Putamen (tissue), 1 donor: ENCODE measurements at places on chromosomes 16 and 17.

GRCh38 chr17:33896263-33896662, 358.8 kb upstream of the CCL2 start:
- DNase-seq, result no peak

GRCh38 chr16:87674419-87674818, 72.1 kb downstream of the JPH3 start:
- no peak for DNase-seq

- no peak for DNase-seq
Observed at GRCh38 chr16:23705517-23705902, 7.5 kb downstream of the ERN2 start.

GRCh38 chr16:53052519-53053501, at the start of gene CHD9NB:
Gene CHD9NB, minus strand, starts transcription at chr16:53052897. Its CDS starts 8,739 bp downstream, at chr16:53044158.
- no peak for DNase-seq

DNA sequence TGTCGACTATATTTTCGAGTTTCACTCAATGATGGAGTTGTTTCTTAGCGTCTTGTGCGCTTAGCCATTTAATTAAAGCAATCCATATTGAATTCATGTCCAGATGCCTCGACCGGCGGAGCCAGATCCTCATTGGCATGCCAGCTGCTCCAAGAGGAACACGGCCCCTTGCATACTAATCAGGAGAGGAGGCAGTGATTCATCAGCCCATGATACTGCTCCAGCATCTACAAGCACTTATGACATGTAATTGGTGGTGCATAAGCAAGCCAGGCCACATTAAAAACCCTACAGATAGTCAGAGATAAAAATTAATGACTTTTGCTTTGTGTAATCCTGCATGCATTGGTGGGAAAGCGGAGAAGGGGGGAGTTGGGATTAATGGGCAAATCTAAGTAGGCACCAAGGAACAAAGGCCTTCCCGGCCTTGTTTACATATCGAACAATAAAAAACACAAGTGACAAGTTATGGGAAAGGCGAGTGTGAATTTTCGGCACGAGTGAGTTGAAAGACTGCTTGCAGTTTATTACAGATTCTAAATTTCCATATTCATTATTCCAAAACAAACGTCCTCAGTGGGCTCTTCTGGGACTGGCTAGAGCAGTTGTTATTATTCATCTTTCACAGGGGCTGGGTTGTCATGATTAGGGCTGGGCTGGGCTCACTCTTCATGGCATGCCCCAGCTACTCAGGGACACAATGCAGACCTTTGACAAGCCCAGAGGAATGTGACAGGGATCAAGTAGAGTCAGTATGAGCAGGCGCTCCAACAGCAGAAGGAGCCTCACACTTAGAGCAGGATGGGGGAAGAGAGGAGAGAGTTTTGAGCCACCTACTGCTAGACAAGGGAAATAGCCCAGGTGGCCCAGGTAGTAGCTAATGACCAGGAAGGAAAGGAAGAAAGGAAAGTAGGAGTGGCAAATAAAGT, 281.7 kb upstream of the ZFHX3 start:
- peak; percentile 84 for DNase-seq
